ENCODE measurements at places on chromosomes 2 and 18. TPM values are rescaled to one million over a fixed set of nuclear protein-coding genes. Genes with fewer than 3 reads are reported as not detected.

- no peak overlapping the region for H3K27ac ChIP-seq
- no peaks in the 10 kb centered on the region for H3K36me3 ChIP-seq
- no peaks in the 10 kb centered on the region for H3K27me3 ChIP-seq
- H3K4me1 ChIP-seq = peaks cover 3% of the 10 kb centered on the region
These were observed 194.0 kb downstream of the BABAM2 start for GRCh38 chr2:28084564-28084963.

DNA sequence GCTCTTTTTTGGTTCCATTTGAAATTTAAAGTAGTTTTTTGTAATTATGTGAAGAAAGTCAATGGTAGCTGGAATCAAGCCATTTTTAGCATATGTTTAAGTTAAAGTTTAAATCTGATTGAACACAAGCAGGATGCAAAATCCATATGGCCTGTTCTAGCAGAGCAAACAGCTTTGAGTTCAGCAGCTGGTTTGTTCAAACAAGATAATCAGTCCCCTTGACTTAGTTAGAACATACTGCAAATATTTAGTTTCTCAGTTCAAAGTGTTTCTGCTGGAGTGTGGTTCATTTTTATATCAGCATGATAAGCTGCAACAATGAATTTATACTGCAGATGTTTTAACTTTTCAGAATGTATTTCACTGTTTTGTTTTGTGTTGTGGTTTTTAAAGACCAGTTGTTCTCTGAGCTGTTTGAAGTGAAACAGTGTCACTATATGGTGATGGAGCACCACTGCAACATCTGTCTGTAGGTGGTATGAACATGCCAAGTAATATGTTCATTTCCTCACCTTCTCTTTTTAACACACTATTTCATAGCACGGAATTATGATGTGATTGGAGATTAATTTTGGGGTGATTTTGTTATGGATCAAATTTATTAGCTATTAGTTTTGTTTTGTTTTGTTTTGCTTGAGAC, 125.3 kb downstream of the COL4A4 start:
- no peak for DNase-seq
- H3K27ac ChIP-seq = no peak overlapping the region
- H3K36me3 ChIP-seq = no peaks in the 10 kb centered on the region

DNA sequence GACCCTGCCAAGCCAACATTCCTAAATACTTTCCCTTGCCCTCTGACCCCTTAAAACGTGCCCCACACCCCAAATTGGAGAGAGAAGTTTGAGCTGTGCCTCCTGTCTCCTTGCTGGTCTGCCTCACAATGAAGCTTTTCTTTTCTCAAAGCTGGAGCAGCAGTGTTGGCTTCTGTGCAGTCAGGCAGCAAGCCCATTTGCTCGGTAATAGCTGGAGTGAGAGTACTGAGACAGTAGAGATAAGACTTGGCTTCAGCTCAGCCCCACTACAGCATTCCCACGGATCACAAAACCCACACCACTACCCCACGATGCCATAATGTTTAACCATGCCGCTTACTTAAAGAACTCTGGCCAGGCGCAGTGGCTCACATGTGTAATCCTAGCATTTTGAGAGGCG, 73.0 kb downstream of the NCAPH start:
- H3K36me3 ChIP-seq = no peaks in the 10 kb centered on the region
- DNase-seq = no peak
- H3K4me1 ChIP-seq = peaks cover 3% of the 10 kb centered on the region
- H3K27me3 ChIP-seq = peaks cover 1% of the 10 kb centered on the region

DNA sequence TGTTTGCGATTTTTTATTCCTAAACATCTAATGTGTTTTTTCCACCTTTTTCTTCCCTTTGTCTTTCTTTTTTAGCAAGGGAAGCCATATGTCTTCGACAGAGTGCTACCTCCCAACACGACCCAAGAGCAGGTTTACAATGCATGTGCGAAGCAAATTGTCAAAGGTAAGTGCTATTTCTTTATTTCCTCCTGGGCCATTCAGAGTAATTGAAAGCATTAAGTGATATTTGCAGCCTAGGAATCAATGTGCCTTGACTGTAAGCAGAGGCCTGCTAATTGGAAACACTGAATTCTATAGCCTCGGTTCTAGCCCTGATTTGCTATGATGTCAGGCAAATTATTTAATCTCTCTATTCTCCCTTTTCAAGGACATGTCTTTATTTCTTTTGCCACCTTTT, 47.0 kb downstream of the KIF5C start:
- peaks cover 5% of the 10 kb centered on the region for H3K27me3 ChIP-seq
- peaks cover 67% of the 10 kb centered on the region for H3K4me1 ChIP-seq
- DNase-seq = no peak
- peak overlapping the region; percentile 70 for H3K27ac ChIP-seq

DNA sequence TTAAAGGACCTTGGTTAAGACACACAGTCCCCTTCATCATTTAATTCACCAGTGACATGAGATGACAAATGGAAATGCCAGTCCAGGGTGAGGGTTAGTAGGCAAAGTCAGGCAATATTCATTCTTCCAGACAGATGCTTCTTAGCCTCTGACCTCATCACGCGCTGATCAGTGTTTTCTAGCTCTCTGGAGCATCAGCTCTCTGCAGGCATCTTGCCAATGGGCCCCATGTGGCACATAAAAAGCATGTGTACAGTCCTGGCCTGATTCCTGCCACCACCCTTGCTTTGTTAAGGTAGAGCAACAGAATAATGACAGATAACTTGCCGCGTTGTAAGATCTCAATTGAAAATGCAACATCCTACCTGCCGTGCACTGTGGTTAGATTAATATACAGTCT, 20.3 kb upstream of the NPAS2 start:
- H3K36me3 ChIP-seq = no peaks in the 10 kb centered on the region
- H3K27ac ChIP-seq = no peak overlapping the region
- H3K4me1 ChIP-seq = no peaks in the 10 kb centered on the region
- no peak for DNase-seq
- no peak overlapping the region for H3K4me3 ChIP-seq

- no peaks in the 10 kb centered on the region for H3K27me3 ChIP-seq
- DNase-seq = peak; percentile 70
- H3K4me3 ChIP-seq = no peak overlapping the region
- peaks cover 2% of the 10 kb centered on the region for H3K4me1 ChIP-seq
- H3K36me3 ChIP-seq = peaks cover 5% of the 10 kb centered on the region
These were observed 47.7 kb upstream of the PLA2R1 start for GRCh38 chr2:160109939-160110673.

- H3K4me3 ChIP-seq = peak within 1 kb of the TSS; percentile 80
- peaks cover 4% of the 10 kb centered on the region for H3K36me3 ChIP-seq
- peak within 1 kb of the TSS; percentile 95 for H3K27ac ChIP-seq
- H3K4me1 ChIP-seq = peaks cover 28% of the 10 kb centered on the region
These were observed at the start of gene GPBAR1 for GRCh38 chr2:218260742-218261422. TSS of gene GPBAR1 (plus strand) at chr2:218261015. CDS start at chr2:218262725, 1,710 bp downstream.

DNA sequence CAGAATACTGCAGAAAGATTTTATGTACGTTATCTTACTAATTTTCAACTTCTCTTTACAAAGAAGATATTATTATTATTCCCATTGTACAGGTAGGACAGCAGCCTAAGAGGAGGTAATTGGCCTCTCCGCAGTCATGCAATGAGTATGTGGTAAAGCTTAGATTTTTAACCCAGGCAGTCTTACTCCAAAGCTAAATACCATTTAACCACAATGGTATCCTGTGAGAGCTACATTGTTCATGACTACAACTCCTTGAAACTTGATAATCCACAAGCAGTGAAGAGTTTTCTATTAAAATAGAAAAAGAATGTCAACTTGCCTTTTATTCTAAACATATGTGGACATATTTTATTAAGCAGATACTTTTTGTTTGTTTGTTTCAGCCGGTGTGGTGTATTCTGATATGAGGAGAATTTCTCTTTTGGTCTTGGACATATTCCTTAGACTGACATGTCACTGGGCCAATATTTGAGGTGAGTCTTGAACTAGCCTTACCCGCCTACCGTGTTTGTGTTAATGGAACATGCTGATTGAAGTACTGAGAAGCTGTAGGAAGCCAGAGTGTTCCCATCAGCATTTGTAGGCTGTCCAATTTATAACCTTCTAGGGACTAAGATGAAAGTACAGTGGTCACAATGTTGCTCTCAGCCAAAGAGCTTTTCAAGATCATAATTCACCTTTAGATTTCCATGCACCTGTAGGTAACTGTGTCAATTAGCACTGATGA, 293.9 kb upstream of the DCC start:
- H3K27me3 ChIP-seq = no peaks in the 10 kb centered on the region
- no peak overlapping the region for H3K4me3 ChIP-seq
- H3K27ac ChIP-seq = no peak overlapping the region
- H3K36me3 ChIP-seq = no peaks in the 10 kb centered on the region
- H3K4me1 ChIP-seq = no peaks in the 10 kb centered on the region

DNA sequence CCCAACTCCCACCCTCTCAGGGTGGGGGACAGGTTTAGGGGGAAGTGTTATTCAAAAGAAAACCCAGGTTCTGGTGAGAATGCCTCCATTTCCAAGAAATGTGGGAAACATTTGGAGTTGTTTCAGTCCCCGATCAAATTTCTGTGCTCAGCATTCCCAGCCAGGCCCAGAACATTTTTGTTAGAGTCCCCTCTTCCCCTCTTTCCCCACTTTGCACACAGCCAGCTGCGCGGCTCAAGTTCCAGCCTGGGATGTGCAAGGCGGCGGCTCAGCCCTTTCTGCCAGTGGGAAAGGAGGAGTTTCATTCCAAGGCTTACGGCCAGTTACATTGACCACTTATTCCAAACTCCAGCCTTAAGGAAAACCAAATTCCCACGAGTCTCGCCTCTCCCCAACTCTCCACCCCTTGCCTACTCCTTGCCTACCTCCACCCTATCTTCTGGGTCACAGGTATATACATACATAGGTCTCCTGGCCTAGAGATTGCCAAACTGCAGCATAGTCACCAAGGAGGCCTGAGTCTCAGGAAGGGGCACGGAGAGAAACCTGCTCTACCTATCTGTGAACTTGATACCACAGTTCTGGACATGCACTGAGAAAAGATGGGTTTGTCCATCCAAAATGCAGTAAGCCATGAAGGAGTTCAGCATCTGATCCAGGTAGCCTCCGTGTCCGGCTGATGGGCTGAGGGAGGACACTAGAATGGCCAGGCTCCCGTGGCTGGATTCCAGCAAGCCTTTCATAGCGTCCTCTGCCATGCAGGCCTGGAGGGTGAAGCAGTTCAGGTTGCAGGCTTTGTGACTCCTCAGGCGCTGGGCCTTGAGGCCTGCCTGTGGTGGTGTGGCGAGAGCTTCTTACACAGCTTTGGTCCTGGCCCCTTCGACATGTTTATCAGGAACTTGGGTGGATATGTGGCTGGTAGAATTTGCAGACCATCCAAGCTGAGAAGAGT, 154.5 kb downstream of the ZFP36L2 start:
- H3K36me3 ChIP-seq = no peaks in the 10 kb centered on the region
- peaks cover 3% of the 10 kb centered on the region for H3K27me3 ChIP-seq
- H3K4me3 ChIP-seq = no peak overlapping the region
- no peak for DNase-seq
- H3K4me1 ChIP-seq = peaks cover 3% of the 10 kb centered on the region

GRCh38 chr2:101199251-101199791, 48.1 kb upstream of the TBC1D8 start:
- no peaks in the 10 kb centered on the region for H3K4me1 ChIP-seq
- H3K36me3 ChIP-seq = no peaks in the 10 kb centered on the region
- H3K27ac ChIP-seq = no peak overlapping the region
- no peak for DNase-seq

DNA sequence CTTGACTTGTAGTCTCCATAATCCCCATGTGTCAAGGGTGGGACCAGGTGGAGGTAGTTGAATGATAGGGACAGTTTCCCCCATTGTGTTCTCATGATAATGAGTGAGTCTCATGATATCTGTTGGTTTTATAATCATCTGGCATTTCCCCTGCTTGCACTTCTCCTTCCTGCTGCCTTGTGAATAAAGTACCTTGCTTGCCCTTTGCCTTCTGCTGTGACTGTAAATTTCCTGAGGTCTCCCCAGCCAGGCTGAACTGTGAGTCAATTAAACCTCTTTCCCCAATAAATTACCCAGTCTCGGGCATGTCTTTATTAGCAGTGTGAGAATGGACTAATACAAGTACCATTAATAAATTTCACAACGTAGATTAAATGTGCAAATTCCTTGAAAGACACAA, 102.3 kb upstream of the EPB41L5 start:
- no peak overlapping the region for H3K27ac ChIP-seq
- no peak overlapping the region for H3K4me3 ChIP-seq
- no peak for DNase-seq
- H3K36me3 ChIP-seq = peaks cover 25% of the 10 kb centered on the region

- peaks cover 38% of the 10 kb centered on the region for H3K36me3 ChIP-seq
- peaks cover 2% of the 10 kb centered on the region for H3K27me3 ChIP-seq
- no peak for DNase-seq
- H3K4me1 ChIP-seq = peaks cover under 1% of the 10 kb centered on the region
- H3K27ac ChIP-seq = no peak overlapping the region
- H3K4me3 ChIP-seq = peak overlapping the region; percentile 25
These were observed 6.8 kb downstream of the ZNF397 start for GRCh38 chr18:35247412-35248249.

- H3K4me3 ChIP-seq = no peak overlapping the region
- no peak for DNase-seq
- peaks cover 6% of the 10 kb centered on the region for H3K4me1 ChIP-seq
- H3K27me3 ChIP-seq = peaks cover 5% of the 10 kb centered on the region
- no peaks in the 10 kb centered on the region for H3K36me3 ChIP-seq
These were observed 22.2 kb upstream of the AFTPH start for GRCh38 chr2:64501946-64502345.

- H3K27me3 ChIP-seq = no peaks in the 10 kb centered on the region
- no peaks in the 10 kb centered on the region for H3K36me3 ChIP-seq
- H3K4me1 ChIP-seq = no peaks in the 10 kb centered on the region
- no peak overlapping the region for H3K27ac ChIP-seq
These were observed 352.7 kb upstream of the CDH20 start for GRCh38 chr18:60980422-60981005.

- no peak overlapping the region for H3K27ac ChIP-seq
- no peaks in the 10 kb centered on the region for H3K4me1 ChIP-seq
- DNase-seq = no peak
- no peaks in the 10 kb centered on the region for H3K27me3 ChIP-seq
- H3K36me3 ChIP-seq = peaks cover 6% of the 10 kb centered on the region
- H3K4me3 ChIP-seq = no peak overlapping the region
These were observed 8.6 kb downstream of the FAM124B start for GRCh38 chr2:224393157-224393872.

Gene TMEM127
- 32.5 TPM for total RNA-seq

Gene IL1F10
- not detected for total RNA-seq

Gene UCN
- 1.9 TPM for total RNA-seq

Gene DLX2
- 1.4 TPM for total RNA-seq

Gene INHA
- total RNA-seq = not detected

Gene PROC
- not detected for total RNA-seq

Gene RIT2
- not detected for total RNA-seq

Data from glutamatergic neuron (in vitro differentiated cells).